ENCODE measurements at places on chromosomes 1 and 21. TPM values are rescaled to one million over a fixed set of nuclear protein-coding genes. Genes with fewer than 3 reads are reported as not detected.

DNA sequence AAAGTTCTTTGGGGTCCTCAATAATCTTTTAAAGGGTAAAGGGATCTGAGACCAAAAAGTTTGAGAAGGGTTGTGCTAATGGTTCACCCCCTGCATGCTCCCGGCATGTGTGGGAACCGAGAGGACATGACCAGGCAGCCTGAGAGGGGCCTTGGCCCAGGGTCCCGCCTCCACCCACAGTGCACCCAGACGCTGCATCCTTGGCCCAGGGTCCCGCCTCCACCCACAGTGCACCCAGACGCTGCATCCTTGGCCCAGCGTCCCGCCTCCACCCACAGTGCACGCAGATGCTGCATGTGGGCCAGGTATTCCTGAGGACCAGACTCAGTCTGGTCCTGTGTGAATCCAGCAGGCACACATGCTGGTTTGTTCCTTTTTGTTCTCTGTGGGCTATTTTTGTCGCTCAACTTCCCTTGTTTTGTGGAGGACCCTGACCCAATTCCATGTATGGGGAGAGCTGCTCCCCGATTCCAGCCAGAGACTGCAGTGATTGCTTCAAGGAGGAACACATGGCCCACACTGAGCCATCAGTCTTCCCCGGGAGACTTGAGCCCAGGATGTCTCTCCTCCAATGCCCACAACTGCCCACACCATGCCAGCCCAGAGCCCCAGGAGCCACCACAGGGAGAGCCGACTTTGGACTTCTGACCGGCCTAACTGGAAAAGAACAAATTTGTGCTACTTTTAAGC, 3.5 kb downstream of the NPHP4 start:
- DNase-seq, result no peak

DNA sequence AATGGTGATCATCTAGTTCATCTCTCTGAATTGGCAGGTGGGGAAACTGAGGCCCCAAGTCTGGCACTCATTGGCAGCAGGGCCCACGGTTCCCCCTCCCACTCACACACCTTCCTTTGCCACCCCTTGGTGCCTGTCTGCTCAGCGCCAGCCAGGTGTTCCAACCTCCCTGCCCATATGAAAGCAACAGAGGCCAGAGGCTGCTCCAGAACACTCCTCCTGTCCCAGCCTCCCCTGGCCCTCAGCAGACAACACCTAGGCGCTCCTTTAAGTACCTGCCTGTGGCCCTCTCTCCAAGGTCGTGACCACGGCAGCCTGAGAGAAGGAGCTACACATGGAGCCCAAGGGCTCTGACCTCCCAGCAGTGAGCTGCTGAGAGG, 362.3 kb upstream of the VAMP3 start:
- no peak for DNase-seq

GRCh38 chr1:234863551-234863971, 253.6 kb upstream of the IRF2BP2 start:
- DNase-seq, result no peak

Gene FALEC
- not detected for polyA plus RNA-seq

GRCh38 chr1:77476475-77476874, 194.7 kb downstream of the AK5 start:
- DNase-seq, result no peak

Gene MYOG
- polyA plus RNA-seq, result 0.14 TPM

DNA sequence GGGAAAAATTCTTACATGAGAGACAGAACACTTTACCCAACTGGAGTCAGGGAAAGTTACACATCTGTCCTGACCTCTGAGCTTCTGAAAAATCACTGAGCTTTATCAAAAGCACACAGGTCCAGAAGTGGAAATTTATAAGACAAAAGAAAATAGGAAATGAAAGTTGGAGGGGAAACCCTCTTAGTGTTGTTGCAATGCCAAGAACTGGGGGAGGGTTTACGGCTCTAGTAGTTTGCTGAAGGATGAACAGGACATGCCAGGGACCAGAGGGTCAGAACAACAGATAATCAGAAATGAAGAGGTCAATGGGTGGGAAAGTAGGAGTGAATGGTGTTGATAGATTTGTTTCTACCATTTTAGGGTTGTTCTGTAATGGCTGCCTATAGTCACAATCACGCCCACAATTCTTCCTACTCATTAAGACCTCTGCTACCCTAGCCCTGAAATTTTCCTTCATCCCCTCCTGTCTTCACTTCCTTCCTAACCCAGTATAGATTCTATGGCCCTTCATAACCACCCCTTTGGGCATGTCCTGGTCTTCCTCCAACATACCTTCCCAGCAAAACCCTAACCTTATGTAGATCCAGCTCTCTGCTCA, 30.3 kb upstream of the FMOD start:
- DNase-seq, result no peak

Gene TGFB2
- 13.5 TPM for polyA plus RNA-seq

DNA sequence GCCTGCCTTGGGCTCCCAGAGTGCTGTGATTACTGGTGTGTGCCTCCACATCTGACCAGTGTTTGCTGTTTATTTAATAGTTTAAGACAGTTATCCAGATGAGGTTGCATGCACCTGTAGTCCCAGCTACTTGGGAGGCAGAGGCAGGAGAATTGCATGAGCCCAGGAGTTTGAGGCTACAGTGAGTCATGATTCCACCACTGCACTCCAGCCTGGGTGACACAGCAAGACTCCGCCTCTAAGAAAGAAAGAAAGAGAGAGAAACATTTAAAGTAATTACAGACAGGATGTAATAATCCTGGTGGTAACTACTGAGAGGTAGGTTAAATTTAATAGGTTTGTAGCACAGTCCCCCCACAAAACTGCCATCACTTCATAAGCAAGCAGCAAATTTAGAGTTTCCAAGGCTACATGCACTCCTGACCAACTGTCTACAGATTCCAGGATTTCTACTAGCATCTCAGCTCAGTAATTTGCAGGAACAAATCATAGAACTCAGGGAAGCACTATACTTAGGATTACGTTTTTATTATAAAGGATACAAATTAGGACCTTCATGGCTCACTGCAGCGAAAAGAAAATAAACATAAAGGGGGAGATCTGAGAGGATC, 89.6 kb downstream of the PKN2 start:
- DNase-seq, result no peak

Gene LRRC38
- polyA plus RNA-seq, result 0.25 TPM

Measured in right renal pelvis (tissue), 4 donors.